Kasumi-1 (cell line): ENCODE measurements at places on chromosomes 6 and 20.

DNA sequence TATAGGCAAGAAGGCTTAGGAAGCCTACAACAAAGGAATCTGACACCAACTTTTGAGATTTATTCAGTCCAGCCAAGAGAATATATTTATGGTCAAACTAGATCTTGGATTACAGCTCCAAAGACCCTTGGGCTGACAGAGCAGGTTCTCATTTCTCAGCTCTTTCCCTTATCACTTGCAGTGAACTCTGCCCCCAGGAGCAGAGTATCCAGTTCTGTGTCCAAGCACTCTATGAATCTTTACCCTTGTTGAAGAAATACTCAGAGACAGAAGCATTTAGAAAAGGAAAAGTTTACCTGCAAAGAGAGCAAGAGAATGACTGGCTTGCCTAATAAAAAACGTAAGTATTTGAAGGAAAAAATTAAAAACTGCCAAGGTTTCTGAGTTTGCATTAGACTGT, 190.5 kb downstream of the SLC16A10 start:
- DNase-seq, result no peak

DNA sequence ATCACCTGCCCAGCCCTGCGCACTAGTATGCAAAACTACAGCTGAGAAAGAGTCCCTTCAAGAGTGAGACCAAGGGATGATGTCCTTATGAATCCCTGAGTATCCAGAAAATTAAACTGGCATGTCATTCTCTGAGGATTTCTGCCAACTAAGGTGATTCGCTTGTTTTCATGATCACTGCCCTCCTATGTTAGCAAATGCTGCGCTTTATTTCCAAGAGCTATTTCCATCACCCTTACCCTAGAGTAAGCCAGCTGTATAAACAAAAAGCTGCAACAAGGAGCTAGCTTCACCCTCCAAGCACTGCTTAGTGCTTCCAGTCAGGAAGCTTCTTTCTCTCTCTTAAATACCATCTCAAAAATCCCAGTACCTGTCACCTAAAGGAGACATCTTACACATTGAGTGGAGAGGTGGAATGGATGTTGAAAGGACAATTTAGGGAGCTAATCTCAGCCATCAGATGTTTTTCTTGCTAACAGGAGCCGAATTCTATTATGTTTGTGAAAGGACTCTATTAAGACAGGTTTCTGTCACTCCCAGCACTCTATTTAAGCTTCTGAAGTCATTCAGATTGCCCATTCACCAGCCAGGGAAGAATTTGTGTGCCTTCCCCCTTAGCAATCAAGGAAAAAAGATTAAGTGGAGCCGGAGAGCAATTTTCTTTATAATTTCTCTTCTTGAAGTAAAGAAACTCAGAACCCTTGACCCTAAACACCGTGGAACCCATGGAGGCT, 322.2 kb downstream of the NRN1 start:
- DNase-seq, result no peak

DNA sequence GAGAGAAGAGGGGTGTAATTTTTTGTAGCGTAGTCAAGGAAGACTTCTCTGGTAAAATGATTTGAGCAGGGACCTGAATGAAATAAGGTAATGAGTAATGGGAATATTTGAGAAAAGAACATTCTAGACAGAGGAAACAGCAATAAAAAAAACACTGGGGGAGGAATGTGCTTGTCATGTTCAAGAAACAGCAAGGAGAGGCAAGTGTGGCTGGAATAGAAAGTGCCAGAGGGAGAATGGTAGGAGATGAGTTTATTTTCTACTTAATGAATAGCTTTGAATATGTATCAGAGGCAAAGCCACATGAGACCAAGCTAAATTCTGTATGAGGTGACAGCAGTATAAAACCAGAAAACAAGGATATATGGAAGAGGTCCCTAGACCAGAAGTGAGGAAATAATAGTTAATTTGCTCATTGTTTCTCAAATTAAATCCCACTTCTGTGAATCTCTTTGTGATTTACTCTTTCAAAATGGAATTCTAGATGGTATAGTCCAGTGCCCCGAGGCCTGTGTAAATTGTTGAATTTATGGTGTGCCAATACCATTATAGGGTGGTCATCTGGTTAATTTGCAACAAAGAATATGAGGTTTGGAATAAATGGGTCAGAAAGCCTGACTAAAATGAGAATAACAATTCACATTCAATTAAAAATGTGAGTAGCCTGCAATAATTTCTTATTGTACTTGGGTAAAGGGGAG, 170.2 kb downstream of the CDKAL1 start:
- DNase-seq, result no peak

DNA sequence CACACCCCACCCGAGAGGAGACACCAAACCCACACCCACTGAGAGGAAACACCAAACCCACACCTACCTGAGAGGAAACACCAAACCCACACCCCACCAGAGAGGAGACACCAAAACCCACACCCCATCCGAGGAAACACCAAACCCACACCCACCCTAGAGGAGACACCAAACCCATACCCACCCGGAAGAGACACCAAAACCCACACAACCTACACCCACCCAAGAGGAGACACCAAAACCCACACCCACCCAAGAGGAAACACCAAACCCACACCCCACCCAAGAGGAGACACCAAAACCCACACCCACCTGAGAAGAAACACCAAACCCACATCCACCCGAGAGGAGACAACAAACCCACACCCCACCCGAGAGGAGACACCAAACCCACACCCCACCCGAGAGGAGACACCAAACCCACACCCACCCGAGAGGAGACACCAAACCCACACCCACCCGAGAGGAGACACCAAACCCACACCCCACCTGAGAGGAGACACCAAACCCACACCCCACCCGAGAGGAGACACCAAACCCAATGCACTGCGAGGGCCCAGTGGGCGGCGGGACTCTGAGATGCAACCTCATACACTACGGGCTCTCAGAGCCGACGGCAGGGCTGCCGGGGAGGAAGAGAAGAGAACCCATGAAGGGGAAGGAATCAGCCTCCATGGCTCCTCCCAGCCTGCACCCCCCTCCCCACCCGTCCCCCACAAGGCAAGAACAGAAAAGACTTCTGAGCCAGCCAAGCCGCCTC, 83.3 kb downstream of the TAF4 start:
- DNase-seq, result no peak

DNA sequence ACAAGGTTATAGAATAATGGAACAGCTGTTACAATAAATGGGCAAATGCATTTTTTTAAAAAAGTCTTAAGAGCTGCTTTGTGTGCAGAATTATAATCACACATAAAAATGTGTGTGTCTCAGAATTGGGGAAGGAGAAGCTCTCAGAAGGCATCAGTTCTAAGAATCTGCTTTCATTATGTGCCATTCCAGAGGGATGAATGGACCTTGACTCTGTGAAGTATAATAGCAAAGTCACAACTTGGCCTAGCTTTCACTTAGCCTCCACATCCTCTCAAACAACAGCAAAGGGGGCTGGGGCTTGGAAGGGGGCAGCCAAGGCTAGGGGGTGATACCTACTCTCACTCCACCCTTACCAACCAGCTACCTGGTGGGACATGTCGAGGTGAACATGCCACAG, 265.0 kb downstream of the CDC5L start:
- no peak for DNase-seq

GRCh38 chr6:96340164-96340563, 181.4 kb upstream of the UFL1 start:
- DNase-seq, result no peak

DNA sequence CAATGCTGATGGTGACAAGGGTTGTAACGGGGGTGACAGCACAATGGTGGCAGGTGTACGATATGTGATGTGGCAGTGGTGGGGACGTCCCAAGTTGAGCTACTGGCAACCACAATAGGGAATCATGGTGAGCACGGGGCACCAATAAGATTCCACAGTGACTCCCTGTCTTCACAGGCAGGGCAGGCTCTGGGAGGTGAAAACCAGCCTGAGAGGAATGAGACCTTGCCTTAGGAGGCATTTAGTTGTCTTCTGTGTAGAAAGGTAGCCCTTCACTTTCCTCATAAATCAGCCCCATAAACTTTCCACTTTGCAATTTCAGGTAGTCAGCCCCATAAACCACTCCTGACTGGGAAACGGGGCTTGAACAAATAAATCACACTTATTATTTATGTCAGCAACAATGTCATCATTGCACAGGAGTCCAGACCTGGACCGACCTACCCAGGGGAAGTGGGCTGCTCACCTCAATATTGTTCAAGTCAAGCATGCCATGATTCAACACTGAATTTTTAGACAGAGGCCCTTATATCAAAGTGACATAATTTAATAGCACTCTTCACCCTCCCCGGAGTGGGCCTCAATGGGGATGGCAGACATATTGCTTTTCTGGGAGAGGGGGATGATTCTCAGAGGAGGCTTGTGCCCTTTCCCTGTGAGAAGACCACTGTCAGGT, 150.8 kb downstream of the CDC5L start:
- no peak for DNase-seq

- no peak for DNase-seq
Observed at GRCh38 chr6:135189344-135189743, 8.2 kb downstream of the MYB start.

DNA sequence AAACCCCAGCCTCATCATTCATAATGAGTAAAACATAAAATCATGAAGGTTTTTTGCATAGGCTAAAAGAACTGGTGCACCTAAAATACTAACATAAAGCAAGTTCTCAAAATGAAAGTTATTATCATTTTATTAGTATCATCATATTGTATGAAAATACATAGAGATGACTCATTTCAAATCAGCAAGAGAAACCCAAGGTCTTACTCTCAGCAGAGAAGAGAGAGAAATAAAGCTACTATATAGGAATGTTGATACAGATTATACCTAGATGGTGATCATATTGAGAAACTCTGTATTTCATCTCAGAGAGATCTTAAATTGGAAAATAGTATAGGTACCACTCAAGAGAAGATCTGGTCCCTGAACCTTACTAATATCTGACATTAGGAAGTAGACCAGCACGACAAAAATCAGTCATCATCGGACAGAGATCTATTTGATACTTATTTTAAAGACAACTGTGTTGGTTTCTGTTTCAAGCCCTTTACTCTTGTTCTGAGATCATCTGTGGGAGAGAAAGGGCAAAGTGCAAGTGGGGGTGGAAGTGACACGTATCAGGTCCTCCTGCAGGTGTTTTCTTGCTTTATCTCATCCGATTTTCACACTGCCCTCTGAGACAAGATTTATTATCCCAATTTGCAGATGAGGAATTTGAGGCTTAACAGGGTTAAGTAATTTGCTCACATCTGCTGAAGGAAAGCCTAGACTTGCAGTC, 532.3 kb downstream of the MAFB start:
- DNase-seq, result no peak

DNA sequence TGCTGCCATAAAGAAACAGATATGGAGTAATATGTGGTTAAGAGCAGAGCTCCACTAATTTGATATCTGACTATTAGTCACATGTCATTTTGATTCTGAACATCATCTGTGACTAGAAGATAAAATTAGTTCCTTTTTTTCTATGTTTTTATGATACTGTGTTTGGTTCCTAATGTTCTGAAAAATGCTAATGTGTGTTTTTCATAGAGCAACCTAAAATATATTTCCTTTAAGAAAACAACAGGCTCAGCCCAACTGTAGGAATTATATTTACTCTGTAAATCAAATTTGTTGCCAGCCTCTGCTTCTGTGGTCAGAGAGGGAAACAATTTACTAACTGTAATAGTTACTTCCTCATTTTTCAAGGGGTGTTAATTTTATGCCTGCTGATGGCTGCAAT, 33.3 kb upstream of the TXLNB start:
- peak; percentile 79 for DNase-seq

DNA sequence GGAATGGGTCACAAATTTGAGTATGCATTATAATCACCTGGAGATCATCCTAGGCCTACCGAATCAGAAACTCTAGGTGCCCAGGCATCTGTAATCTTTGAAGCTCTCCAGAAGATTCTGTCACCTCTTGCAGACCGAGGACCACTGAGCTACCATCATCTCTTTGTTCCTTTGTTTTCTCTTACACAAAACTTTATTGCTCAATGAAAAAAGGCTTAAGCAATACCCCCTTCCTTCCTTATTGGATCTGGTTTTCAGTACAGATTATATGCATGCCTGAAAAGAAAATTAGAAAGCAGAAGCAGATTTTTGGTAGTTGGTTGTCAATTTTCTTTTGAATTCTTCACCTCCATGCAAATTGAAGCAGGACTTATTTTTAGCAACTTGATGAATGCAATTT, 31.3 kb downstream of the STX11 start:
- peak; percentile 33 for DNase-seq

- DNase-seq, result peak; percentile 27
Observed at GRCh38 chr6:72042088-72042487, 155.7 kb downstream of the RIMS1 start.

GRCh38 chr6:21201637-21202350, 391.8 kb upstream of the SOX4 start:
- DNase-seq, result no peak

DNA sequence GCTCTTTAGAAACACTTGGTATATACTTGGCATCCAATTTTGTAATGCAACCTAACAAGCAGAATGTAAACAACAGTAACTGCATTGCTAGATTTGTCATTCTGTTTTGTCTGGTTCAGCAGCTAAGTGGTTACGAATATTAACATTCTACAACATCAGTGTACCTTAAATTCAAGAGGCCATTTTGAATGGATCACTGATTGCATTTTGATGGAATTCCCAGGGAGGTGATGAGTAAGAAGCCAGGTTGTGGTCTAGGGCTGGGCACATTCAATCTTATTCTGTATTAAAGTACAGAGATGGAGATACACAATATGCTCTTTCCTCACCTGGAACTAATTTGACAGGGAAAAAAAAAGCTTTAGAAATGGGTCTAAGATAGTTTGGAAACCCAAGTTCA, 483.5 kb downstream of the PRKN start:
- DNase-seq, result no peak

DNA sequence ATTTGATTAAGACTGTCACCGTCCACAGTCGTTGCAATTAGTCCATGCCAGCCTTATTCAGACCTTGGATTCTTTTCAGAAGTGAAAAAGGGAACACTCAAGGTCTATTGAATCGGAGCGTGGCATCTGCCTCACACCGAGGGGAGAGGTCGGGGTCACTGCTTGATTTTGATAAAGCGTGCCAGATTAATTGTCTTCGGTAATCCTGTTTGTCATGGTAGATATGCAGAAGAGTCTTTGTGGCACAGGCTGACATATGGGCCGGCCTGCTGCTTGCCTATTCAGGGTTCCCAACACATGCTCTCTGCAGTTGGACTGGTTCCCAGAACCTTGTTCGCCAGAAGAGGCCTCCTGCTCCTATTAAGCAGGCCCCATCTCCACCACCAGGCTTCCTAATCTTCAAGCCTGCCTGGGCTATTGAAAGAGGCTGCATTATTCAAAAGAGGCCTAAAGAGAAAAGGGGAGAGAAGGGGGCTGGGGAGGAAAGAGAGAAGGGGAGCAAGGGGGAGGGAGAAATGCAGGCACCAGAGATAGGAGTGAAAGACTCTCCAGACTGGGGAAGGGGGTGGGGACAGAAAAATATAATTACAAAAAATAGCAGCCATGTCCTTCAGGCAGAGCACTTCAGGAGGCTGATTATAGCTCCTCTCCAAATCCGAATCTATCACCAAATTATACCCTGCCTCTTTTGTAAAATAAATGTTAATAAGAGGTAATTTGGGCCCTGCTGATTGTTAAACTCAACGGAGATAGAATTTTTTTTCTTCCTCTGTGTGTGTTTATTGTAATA, 611.3 kb downstream of the HDGFL1 start:
- peak; percentile 43 for DNase-seq

- DNase-seq, result peak; percentile 21
Observed at GRCh38 chr6:72446430-72446829, 175.4 kb upstream of the KCNQ5 start.

GRCh38 chr20:50980851-50981713, 22.5 kb downstream of the MOCS3 start:
- DNase-seq, result peak; percentile 62
